GM23338 (cell line): ENCODE measurements at places on chromosomes 16 and 17.

GRCh38 chr16:13168091-13168572 lies 266.7 kb downstream of the SHISA9 start:
- DNase-seq, result peak; percentile 88

DNA sequence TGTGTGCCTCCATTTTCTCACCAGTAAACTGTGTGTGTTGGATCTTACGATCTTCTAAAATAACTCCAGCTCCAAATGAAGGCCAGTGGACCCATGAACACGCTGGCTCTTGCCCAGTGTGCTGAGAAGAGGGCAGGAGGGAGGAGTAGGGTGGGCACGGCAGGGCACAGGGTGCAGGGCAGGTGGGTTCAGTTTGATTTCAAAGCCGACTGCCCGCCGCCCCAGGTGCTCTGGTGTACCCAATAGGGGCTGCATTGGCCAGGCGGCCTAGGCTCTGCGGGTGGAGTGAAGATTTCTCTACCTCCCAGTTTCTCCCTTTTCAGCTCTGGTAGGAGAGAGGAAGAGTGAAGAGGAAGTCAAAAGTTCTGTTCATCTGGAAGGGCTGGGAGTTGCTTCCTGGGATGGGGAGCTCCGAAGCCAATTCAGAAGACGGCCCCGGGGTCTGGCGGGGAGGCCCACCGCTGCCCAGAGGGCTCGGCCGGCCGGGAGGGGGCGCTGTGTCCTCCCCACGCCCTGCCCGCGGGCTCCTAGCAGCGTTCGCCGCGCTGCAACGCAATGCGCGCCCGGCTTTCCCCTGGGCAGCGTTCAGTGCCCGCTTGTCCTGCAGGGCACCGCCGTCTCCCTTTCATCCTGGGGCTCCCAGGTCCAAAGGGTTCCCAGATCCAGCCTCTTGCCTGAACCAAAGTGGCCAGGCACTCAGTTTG lies 1.1 kb upstream of the CRHR1 start:
- DNase-seq, result peak; percentile 80

GRCh38 chr17:10751563-10751962 lies 21.7 kb upstream of the TMEM220 start:
- DNase-seq, result no peak

DNA sequence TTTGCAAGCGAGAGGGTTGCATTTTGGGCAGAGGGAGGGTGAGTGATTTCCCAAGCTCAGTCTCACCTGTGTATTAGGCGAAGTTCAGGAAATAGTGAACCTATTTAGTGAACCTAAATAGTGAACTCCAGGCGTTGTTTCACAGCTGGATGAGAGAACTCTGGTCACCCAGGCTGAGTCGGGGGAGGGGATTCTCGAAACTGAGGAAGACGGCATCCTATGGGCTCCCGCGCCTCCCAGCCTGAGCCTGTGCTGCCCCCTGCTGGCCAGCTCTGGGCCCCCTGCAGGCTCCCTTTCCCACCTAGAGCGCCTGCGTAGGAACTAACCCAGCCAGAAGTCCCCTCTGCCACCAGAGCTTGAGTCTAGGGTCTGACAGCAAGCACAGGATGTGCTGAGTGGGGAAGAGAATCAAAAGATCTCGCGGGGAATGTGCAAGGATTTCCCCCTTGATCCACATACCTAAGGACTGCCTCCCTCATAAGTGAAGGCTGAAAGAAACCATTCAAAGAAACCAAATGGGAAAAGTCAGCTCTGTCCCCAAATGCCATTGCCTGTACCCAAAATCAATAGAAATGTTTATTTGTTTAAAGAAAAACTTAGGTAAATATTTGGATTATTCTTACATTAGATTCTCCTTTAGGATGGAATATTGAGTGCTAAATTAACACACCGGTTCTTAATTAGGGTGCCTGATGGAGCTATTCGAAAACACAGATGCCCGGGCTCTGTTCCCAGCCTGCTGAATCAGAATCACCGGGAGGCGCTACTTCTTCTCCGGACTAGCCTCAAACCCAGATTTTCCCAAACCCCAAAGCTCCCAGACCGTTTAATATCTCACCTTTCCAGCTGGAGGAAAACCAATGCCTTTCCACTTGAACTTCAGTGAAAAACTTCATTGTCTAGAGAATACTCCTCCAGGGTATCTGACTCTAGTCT lies 14.8 kb upstream of the MARVELD3 start:
- DNase-seq, result peak; percentile 94

GRCh38 chr16:55294931-55295342 lies 29.1 kb upstream of the IRX6 start:
- DNase-seq, result no peak

- no peak for DNase-seq
Observed at GRCh38 chr16:25605381-25605780, 86.4 kb upstream of the HS3ST4 start.
